ENCODE measurements at places on chromosomes 11 and 22.

- peak; percentile 82 for DNase-seq
These were observed 16.5 kb upstream of the FXYD2 start for GRCh38 chr11:117840881-117841550.

GRCh38 chr11:8731647-8732323 is 49.2 kb downstream of the RPL27A start:
- DNase-seq: no peak

DNA sequence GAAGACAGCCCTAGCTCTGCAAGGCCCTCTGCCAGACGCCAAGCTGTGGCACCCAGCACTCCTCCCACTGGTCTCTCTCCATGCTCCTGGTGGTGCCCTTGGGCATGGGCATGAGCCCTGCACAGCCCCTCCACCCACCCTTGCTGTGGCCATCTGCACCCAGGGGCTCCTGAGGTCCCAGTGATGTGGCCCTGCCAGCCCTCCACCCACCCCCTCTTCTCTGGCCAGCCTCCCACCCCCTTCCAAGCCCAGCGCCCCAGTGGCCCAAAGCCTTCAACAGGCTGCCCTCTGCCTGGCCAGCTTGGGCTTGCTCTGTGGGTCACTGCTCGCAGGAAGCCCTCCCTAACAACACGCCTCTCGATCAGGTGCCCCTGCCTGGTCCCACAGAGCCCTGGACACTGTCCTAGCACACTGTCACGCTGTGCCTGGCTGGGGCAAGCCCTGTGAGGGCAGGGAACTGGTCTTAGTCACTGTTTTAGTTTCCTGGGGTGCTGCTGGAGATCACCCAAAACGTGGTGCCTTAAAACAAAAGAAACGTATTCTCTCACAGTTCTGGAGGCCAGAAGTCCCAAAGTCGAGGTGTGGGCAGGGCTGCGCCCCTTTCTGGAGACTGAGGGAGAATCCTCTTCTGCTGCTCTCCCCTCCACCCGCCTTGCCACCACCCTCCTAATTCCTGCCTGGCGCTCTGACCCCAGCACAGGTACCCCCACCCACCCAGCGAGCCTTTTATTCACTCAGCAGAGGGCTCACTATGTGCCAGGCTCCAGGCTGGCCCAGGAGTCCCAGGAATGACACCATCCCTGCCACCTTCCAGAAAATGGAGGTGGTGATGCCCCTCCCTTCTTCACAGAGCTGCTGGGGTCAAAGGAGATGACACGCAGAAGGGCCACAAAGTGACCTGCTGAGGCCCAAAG is 14.7 kb downstream of the SULT4A1 start:
- DNase-seq: no peak

DNA sequence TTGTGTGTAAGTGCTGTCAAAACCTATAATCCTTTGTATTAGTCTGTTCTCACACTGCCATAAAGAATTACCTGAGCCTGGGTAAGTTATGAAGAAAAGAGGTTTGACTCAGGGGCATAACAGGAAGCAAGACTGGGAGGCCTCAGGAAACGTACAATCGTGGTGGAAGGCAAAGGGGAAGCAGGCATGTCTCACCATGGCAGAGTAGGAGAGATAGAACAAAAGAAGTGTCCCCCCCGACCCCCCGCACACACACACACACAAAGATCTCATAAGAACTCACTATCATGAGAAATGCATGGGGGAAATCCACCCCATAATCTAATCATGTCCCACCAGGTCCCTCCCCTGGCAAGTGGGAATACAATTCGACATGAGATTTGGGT is 2.3 kb upstream of the USP28 start:
- DNase-seq: no peak

DNA sequence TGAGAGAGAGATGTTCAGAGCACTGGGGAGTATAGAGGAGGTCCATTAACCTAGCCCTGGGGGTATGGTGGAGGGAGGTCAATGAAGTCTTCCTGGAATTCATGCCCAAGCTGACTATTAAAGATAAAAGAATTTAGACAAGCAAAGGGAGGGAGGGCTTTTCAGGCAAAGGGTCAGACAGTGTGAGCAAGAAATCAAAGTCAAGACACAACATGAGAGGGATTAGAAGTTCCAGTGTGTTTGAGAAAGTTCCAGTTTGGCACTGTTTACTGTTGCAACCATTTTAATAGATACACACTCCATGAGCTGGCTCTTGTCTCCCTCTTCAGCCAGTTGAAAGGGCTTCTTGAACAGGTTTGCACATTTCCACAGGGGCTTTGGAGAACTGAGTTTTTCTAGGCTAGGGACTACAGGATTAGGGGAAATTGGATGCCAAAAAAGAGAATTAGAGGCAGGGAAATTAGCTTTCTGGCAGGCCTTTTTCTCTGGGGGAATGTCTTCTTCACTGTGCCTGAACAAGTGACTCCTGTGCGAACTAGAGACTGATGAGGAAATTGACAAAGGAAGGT is 14.7 kb upstream of the NNMT start:
- no peak for DNase-seq

DNA sequence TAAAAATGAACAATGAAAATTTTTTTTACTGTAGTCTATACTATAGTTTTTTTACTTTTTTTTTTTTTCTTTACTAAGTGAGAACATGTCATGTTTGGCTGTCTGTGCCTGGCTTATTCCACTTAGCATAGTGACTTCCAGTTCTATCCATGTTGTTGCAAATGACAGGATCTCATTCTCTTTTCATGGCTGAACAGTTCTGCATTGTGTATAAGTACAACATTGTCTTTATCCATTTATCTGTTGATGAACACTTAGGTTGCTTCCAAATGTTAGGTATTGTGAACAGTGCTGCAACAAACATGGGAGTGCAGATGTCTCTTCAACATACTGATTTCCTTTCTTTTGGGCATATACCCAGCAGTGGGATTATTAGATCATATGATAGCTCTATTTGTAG is 88.1 kb upstream of the CCDC90B start:
- DNase-seq: no peak

- DNase-seq: peak; percentile 70
These were observed 54.7 kb upstream of the LYVE1 start for GRCh38 chr11:10622957-10623791.

DNA sequence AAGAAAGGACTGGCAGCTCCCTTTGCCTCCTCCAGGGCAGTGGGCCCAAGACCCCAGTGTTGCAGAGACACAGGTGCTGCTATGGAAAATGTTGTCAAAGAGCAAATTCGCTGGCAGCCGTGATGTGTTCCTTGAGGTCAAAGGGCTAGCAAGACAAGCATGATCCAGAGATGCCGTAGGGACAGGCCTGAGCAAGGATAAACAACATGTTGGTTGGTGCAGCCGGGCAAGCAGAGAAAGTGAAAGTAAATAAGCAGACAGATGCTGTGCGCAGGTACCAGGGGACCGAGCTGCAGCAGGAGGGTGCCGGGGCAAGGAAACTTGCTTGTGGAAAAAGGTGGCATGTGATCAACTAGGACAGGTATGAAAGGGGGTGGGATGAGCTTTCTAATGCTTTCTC is 125.5 kb upstream of the NECTIN1 start:
- no peak for DNase-seq

GRCh38 chr11:69497221-69497787 is 15.8 kb downstream of the LINC01488 start:
- no peak for DNase-seq

DNA sequence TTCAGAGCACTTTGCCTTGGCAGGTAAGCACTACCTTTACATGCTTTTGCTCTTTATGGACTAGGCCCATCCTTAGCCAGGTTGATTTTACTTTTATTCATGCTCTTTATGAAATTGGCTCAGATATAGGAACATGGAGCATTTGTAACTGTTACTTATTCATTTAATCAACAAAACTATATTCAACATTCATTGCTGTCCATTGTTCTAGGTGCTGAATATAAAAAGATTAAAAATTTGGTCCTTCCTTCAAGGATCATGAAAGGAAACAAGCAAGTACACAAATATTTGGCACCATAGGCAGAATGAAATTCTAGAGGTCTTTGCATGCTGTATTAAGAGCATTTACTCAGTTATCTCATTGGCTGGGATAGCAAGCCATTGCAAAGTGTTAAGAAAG is 161.9 kb upstream of the TTC12 start:
- no peak for DNase-seq

DNA sequence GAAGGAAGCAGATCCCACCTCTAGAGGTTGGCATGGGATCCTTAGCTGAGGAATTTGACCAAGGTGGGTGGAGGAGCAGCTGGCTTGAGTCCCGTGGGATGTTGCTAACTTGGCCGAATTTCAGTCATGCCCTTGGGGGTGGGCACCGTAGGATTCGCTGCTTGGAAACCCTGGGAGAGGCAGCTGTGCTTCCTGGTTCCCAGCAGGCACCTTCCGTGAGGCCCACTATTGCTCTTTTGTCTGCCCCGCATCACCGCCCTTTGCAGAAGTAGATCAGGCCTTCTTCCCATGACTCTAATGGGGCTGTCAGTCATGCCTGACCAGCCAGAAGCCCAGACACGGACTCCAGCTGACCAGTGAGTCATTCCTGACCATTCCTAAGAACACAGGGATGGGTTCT is 292.3 kb upstream of the SYN3 start:
- DNase-seq: no peak

All from vagina (tissue), 2 donors.